ENCODE measurements at places on chromosomes 1 and 21.

GRCh38 chr1:70496181-70496580 lies 85.1 kb downstream of the CTH start:
- no peak for DNase-seq

- peak; percentile 27 for DNase-seq
Observed at GRCh38 chr1:3903141-3904005, 3.3 kb upstream of the C1orf174 start.

DNA sequence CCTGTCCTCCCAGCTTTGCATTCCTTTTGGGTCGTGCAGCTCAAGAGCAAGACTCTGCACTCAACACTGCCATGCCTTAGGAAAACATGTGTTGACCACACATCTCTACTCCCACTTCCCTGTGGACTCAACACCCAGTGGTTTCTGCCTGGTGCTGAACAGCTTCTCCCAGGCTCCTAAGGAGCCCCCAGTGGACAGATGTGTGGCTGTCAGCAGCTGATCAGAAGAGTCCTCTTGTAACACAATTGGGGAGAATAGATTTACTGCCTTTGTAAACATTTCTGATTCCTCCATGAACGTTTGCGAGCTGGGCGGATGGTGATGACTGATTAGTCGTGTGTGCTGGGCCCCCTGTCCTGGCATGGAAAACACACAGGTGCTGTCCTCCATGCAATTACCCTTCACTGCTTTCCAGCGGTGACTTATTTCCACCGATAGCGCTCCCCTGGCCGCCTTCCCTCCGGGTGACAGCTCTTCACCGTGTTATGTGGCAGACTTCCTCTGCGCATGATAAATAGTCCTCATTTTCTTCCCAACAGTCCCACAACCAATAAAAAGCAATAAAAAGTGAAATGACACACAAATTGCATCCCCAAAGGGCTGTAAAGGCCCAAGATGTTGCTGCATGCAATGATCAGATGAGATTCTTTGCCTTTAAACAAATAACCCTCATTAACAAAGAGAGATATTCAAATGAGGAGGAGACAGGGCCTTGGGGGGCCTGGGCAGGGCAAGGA lies 249.4 kb upstream of the AJAP1 start:
- no peak for DNase-seq

GRCh38 chr1:217138173-217138765 lies 415.0 kb upstream of the ESRRG start:
- no peak for DNase-seq

- DNase-seq = no peak
Observed at GRCh38 chr21:28828981-28829380, 163.7 kb downstream of the LTN1 start.

- no peak for DNase-seq
Observed at GRCh38 chr1:26239936-26240335, 5.9 kb downstream of the CEP85 start.

DNA sequence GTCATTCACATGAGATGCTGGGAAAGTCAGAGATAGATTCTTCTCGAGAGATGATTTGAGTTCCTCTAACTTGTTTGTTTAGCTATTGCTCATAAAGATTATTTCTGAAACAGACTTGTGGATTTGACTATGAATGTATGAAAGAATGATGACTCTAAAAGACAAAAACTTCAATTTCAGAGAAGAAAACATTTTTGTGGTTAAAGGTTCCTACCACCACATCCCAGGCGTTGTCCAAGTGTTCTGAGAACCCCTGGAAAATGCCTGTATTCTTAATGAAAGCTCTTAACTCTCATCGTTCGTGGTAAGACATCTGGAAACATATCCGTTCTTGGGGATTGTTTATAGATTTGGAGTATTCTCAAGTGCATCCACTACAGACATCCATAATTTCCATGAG lies 228.7 kb downstream of the BARHL2 start:
- no peak for DNase-seq

GRCh38 chr1:38046333-38046883 lies at the start of gene POU3F1:
Gene POU3F1 (minus strand): TSS chr1:38046793. CDS start chr1:38046743, 50 bp downstream.
- DNase-seq = no peak

DNA sequence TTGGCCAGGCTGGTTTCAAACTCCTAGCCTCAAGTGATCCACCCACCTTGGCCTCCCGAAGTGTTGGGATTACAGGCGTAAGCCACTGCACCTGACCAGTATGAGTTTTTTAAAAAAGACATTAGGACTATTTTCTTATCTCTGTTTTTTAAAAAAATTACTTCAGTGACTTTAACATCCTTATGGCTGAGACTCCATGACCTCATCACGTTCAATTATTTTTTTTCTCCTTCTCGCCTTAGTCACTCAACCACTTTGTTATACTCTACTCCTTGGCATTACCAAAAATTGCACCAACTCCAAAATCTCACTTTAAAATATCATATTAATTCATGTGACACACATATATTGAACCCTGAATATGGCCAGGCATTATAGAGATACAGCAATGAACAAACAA lies 35.5 kb downstream of the EIF2B3 start:
- DNase-seq = no peak

DNA sequence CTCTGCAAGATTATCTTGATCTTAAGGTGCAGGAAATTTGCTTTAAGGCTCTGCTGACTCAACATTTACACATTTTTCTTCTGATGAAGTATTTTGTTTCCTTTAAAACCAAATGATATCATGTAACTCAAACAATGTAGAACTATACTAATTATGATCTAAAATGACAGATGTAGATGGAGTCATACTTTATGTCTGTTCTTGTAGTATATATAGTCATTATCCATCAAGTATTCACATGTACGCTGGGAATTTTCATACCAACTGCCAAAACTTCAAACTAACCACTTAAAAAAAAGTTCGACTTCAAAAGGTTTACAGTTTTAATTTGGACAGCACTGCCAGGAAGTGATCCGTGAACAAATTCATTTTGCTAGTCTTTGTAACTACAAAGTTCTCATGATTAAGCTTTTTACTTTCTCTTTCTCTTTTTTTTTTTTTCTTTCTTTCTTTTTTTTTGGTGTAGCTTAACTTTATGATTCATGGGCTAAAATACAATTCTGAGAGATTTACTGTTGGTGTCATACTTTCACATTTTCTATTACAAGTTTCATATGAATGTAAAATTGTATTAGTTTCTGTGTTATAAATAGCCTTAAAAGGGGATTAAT lies 509.0 kb upstream of the CXADR start:
- no peak for DNase-seq

- no peak for DNase-seq
Observed at GRCh38 chr1:94416901-94417727, 1.1 kb upstream of the ABCD3 start.

DNA sequence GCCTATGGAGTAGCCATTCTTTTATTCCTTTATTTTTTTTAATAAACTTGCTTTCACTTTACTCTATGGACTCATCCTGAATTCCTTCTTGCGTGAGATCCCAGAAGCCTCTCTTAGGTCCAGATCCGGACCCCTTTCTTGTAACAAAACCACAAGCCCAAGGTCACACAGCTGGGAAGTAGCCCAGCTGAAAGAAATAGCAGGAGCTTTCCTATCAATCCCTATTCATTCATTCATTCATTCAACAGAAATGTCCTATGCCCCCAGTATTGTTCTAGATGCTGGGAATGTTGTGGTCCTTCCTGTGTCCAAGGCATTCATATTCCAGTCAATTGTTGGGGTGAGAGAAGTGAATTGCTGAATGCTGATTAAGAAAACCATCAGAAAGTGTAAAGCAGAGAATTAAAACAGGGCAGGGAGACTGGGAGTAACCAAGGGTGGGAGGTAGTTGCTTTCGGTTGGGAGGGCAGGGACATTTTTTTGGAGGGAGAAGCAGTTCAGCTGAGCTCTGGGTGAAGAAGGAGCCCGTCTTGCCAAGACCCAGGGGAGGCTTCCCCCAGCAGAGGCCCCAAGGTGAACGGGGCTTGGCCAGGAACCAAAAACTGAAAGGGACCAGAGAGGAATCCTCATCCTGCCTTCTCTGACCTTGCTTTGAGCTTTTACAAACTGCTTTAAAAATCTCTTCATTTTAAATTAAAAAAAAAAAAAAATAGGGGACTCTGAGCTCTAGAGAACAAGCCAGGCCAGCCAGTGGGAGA lies 10.8 kb downstream of the PLA2G2D start:
- DNase-seq = no peak

GRCh38 chr1:222833356-222833876 lies 18.6 kb downstream of the DISP1 start:
- DNase-seq = no peak

- DNase-seq = peak; percentile 25
Observed at GRCh38 chr21:31236528-31236927, 107.5 kb downstream of the TIAM1 start.

DNA sequence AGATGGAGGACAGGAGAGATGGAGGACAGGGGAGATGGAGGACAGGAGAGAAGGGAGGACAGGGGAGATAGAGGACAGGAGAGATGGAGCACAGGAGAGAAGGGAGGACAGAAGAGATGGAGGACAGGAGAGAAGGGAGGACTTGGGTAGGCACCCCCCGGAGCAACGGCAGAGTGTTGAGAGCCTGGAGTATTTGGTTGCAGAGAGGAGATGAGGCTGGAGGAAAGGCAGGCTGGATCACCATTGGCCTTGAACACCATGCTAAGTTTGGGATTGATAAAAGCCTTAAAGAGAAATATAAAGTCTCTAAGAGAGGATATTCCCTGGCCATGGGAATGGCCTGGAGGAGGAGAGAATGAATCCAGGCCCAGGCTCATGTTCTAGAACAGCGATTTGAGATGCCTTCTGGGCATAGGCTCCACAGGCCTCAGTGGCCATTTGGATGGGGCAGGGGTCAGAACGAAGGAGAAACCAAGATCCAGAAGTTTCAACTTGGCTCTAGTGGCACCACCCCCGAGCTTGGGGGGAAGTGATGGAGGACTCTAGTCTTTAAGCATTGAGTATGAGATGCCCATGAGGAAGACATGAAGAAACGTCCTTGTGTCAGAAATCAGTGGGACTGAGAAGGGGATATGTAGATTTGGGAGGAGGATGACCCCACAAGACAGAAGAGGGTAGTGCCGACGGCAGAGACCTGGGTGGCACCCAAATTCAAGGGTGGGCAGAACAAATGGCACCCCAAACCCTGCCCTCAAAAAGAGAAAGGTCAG lies 47.9 kb upstream of the EDN2 start:
- no peak for DNase-seq

DNA sequence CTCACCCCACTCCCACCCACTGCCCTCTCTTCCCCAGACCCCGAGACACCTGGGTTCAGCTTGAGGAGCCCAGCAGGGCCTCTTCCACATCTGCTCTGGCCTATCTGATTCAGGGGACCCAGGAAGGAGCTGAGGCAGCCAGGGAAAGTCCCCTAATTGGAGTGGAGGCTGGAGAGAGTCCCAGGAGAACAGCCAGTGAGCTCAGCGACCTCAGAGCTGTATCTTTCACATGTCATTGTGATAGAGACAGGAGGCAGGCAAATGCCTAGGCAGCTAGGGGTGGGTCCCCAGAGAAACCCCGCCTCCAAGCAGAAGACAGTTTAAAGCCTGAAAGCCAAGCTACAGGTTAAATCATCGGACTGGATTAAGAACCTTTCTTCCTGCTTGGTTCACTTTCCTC lies 122.7 kb downstream of the MATN1 start:
- no peak for DNase-seq

DNA sequence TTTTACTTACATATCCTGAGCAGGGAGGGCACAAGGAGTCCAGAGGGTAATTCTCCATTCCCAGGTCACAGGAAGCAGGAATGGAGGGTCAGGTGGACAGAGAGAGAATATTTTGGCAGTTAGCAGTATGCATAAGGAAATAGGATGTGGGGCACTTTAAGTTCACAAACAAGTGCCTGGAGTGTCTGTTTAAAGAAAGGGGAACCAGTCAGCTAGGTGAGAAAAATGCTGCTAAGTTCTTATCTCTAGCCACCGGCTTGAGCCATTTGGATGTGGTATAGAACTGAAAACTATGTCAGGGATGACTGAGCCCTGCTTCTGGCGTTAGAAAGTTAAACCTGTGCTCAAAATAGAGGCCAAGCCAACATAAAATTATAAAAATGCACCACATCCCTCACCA lies 739.7 kb upstream of the NCAM2 start:
- no peak for DNase-seq

DNA sequence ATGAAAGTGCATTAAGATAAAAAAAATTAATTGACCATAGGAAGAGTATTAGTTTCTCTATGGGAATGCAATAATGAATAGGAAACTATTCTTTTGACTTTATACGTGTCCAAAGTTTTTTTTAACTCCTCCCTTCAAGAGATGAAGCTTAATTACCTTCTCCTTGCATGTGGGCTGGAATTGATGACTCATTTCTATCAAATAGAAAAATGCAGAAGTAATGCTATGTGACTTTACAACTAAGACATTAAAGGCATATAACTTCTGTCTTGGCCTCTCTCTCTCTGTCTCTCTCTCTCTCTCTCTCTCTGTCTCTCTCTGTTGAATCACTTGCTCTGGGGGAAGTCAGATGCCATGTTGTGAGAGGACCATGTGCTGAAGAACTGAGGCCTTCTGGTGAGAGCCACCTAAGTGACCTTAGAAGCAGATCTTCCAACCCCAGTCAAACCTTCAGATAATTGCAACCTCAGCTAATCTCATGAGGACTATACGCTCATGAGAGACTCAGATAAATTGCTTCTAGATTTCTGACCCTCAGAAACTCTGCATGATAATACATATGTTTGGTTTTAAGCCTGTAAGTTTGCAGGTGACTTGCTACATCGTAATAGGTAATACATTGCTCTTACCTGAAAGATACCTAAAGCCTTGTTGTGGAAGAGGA lies 414.2 kb downstream of the KCNT2 start:
- DNase-seq = no peak

DNA sequence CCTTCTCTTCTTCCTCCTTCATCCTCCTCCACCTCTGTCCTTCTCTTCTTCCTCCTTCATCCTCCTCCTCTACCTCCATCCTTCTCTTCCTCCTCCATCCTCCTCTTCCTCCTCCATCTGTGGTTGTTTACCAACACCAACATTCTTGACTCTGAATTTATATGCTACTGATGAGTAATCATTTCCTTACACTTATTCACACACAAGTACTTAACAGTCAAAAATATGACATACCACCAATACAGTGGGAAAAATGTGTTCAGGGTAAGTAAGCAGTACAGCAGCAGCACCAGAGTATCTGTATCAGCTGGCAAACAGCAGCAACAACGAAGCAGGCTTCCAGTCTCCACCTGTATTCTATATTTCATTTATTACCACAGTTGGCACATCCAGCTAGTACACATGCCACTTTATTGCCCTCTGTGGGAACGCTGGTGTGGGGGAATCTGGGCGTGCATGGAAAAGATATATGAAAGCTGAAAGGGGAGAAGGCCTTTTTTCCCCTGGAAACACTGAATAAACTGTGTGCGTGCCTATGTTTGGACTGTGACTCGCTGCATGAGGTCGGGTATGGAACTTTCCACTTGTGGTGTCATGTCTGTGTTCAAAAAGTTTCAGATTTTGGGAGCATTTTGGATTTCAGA lies 16.0 kb downstream of the ADSS2 start:
- no peak for DNase-seq

- DNase-seq = no peak
Observed at GRCh38 chr1:248871837-248872401, 13.0 kb upstream of the ZNF692 start.

DNA sequence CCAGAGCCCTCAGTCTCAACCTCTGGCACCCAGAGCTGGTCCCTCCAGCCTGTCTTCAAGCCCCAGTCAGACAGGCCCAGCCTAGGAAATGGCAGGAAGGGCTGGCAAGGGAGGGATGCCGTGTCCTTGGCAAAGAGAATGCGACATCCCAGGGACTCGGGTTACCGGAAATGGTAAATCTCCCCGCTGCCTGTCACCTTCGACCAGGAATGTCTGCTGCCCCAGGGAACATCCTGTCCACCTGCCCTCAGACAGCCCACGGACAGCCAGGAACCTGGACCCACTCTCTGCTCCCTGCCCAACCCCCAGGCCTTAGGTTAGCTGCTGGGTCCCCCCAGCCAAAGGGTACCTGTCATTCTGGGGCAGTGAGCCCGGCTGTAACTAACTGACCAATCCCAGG lies 23.9 kb downstream of the HSPG2 start:
- DNase-seq = no peak

Measured in CD4-positive, alpha-beta T cell treated with Interleukin-17A for 4 hours (primary cell).